CD4-positive, alpha-beta T cell treated with Interleukin-2 at 100 ng/mL for 4 hours (primary cell): ENCODE measurements at places on chromosomes 11 and 22.

DNA sequence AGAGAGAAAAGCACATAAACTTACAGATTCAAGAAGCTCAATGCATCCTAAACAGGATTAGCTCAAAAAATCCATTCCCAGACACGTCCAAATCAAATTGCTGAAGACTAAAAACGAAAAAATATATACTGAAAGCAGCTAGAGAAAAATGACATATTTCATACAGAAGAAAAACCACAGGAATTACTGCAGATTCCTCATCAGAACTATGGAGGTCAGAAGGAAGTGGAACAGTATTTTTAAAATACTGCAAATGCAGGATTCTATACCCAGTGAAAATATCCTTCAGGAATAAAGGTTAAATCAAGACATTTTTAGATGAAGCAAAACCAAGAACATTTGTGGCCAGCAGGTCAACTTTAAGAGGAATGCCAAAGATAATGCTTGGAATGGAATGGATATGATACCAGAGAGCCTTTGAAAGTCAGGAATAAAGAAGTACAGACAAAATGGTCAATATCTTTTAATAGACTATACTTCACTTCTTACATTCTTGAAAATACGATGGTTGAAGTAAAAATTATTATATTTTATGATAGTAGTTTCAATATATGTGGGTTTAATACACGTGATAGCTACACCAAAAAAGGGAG, 352.9 kb downstream of the CTTN start:
- DNase-seq: no peak

- no peak for DNase-seq
These were observed 247.0 kb upstream of the SESN3 start for GRCh38 chr11:95478003-95478402.

DNA sequence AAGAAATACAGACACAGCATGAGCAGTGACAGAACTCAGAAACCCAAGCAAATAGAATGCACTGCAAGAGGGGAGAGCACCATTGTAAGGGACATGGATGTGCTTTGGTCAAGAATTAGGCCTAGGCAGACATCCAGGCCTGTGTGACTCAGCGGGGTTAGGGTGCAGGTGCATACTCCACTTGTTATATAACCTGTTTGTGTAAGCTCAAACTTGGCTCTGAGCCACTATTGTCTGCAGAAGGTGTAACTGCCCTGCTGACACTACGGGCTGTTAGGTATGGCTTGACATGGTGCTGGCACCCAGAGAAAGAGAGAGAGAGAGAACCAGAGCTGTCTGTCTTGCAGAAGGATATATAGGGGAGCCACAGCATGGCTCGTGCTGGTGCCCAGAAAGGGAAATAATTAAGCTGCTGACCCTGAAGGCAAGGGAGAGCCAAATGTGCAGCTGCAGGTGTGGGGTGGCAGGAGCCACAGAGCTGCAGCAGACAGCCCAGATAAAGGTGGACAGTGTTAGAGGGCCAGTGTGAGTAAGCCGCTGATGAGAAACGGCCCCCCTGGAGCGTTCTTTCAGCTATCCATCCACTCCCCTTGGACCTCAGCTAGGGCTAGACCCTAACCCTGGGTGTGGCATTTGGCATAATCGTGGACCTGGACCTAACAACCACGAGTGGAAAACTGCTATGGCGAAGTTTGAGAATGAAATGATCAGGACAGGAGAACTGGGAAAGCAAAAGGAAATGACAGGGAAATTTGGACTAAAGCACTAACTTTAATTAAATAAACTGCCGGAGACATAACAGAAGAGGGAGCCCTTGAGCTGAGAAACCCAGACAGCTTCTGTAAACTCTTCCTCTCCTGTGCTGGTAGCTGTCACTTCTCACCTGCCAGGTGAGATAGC, 253.0 kb upstream of the CCDC179 start:
- no peak for DNase-seq

- DNase-seq: no peak
These were observed 192.5 kb upstream of the RAG2 start for GRCh38 chr11:36790526-36790925.

DNA sequence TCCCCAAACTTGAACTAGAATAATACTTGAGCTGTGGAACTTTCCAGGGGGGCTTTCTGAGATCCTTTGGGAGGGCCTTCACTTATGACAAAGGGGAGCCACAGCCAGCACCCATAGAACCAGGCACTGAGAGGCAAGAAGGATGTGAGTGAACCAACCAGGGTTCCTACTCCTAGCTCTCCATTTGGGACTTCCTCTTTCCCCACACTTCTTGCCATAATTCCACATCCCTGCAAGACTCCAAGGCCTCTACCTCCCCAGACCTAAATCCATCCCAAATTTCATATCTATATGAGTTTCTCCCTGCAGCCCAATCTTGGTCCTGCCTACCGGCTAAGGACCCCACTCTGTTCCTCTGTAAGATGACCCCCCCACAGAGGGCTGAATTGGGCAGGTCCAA, 31.5 kb downstream of the NRXN2 start:
- DNase-seq: no peak
